ENCODE measurements at places on chromosomes 1 and 21.

DNA sequence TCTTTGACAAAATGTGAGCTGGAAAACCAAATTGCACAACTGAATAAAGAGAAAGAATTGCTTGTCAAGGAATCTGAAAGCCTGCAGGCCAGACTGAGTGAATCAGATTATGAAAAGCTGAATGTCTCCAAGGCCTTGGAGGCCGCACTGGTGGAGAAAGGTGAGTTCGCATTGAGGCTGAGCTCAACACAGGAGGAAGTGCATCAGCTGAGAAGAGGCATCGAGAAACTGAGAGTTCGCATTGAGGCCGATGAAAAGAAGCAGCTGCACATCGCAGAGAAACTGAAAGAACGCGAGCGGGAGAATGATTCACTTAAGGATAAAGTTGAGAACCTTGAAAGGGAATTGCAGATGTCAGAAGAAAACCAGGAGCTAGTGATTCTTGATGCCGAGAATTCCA is 42.7 kb downstream of the CENPF start:
- DNase-seq: no peak

DNA sequence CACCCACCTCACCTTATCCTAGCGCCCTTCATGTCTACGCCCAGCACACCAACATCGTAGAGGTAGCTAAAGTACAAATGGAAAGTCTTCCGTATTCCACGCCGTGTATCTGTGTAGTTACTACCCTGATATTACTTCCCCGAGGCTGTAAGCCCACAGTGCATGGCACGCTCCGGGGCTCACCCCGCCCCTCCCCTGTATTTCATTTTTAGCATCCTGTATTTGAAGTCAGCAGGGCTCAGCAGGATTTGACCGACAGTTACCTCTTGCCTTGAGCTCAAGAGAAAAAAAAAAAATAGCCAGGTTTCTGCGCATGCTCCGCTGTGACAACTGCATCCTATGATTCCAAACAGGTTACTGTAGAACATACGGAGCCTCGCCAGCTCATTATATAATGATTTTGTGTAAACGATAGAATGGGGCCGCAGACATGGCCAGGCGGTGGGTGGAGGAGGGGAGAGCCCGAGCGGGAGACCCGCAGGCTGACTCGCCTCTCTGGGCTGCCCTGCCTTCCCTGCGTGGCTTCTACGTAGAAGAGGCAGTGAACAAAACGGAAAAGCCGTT is 1.3 kb downstream of the ABCG1 start:
- DNase-seq: peak; percentile 84

DNA sequence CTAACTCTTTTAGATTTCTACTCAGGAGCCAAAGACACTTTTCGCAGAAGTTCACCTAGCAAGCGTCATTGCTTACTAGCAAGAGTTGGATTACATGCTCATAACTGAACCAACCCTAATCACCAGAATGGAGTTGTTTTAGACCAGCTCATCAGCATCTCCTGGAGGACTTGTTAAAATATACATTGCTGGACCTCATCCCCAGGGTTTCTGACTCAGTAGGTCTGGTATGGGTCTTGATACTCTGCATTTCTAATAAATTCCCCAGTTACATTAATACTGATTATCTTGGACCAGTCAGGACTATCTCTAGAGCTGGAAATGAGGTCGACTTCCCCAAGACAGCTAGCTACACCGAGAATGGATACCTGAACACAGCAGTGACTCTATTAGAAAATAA is 9.7 kb upstream of the PRDX6 start:
- DNase-seq: no peak

- no peak for DNase-seq
Measured at GRCh38 chr1:230669543-230669942, 27.3 kb downstream of the COG2 start.

GRCh38 chr1:54129858-54130257 is 22.9 kb downstream of the CDCP2 start:
- DNase-seq: no peak

- no peak for DNase-seq
Measured at GRCh38 chr1:30041741-30042437, 681.5 kb downstream of the MATN1 start.

DNA sequence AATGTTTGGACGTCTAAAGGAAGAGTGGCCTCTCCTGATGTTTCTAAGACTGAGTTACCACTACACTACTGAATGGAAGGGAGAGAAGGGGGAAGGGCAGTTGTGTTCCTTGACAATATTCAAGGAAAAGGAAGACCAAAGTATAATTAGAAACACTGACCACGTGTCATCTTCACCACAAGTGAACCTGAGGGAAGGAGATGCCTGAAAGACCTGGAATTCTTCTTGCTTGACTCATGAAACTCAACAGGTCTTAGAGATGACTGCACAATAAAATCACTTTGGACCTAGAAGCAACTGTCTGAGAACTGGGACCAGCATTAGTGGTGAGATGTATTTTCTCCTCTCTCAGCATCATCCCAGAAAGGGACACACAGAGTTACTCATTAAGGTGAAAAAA is 56.7 kb downstream of the PTPN14 start:
- no peak for DNase-seq

DNA sequence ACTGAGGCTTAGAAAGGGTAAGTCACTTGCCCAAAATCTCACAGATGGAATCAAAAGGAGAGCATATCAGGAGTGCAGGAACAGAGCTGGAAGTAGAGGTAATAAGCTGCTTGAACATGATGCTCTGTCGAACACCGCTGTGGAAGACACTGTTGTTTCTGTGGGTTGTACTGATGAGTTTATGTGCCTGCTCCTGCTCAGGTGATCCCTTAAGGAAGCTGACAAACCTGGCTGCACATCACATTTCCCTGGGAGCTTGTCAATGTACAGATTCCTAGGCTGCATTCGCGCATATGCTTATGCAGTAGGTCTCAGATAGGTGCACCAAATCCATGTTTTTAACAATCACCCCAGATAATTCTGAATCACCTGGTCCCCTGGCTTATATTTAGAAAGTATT is 79.7 kb downstream of the ZNF326 start:
- no peak for DNase-seq

DNA sequence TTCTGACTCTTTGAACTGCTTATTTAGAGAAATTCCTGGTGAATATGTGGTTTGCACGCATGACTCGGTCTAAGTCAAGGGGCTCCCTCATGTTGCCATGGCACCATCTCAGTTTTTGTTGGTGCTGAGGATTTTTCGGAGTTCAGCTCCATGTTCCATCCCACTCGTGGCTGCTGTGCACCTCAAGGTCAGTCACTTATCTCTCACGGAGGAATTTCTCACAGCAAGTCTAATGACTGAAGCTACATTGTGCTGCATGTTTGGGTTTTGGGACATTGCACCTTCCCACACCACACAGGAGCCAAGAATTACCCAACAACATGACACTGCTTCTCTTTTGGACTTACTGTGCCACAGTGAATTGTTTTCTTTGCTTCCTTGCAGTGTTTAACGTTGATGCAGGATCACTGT is 269.9 kb downstream of the NCAM2 start:
- no peak for DNase-seq

DNA sequence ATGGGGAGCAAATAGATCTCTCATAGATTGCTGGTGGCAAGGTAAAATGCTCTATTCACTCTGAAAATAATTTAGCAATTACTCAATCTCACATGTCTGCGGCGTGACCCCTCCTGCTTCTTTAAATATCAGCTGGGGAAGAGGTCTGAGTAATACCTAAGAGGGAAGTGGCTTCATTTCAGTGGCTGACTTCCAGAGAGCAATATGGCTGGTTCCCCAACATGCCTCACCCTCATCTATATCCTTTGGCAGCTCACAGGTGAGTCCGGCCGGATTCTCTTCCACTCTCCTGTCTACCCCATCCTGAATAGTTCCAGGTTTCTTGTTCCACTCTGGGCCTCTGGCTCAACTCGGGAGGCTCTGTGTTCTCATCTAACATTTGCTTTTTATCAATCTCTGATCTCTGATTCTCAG is at the start of gene SLAMF7:
TSS of gene SLAMF7 (plus strand) at position 150 of the 414 bp plus-strand sequence. CDS start at position 205, 55 bp downstream.
- DNase-seq: no peak

DNA sequence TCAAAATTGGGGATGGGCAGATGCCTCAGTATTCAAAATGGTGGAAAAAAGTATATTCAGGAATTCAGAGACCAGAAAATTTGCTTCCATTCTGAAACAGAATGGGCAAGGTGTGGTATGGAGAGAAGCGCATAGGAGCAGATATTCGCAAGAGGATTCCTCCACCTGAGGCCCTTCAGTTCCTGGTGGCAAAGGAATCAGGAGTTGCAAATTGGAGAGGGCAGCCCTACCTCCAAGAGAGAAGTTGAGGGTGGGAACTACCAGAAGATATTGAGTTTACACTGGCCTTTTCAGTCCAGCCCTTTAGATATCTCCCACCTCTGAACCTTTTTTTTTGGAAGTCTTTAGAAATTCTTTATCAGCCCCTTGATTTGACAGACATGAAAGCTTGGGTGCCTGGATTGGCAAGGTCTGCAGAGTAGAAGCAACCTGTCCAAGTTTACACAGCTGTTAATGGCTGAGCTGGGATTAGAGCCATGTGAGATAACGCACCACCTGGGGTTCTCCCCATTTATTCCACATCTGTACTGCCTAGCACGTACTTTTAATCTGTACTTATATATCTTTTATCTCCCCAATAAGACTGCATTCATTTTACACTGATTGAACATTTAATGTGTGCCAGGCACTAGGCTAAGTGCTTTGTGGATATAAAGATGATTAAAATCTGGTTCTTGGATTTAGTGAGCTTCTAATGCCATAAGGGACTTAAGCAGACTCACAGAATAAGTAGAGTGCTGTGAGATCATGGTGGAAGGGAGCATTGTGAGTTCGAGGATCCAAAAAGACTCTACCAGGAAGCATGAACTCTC is 99.5 kb downstream of the NGF start:
- DNase-seq: no peak

- DNase-seq: no peak
Measured at GRCh38 chr1:113929750-113930498, 800 bp downstream of the HIPK1 start.

GRCh38 chr1:117608115-117608615 is 2.3 kb downstream of the TENT5C start:
- no peak for DNase-seq

DNA sequence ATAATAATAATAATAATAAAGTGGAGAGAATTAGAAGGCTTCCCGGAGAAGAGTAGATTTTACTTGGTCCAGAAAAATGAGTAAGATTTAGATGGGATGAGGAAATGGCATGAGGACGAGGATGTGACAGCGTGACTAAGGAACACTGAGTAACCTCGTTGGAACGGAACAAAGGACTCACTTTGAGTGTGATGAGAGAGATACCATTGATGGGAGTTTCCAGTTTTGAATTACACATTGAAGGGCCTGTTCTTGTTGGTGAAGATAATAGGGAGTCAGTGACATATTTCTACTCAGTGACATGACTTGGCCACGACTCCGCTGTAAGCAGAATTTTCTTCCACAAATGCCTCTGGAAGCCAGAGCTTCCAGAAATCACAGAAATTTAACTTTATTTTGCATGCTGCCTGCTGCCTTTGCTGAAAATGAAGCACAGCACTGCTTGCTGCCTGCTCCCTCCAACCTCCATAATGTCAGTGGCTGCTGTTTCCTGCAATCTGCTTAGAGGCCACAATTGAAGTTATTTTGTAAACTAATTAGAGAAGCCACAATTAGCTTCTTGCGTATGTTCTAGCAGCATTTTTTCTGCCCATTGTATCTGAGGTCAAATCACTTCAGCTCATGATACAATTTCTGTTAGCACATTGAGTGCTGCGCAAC is 33.7 kb upstream of the FBXO28 start:
- DNase-seq: no peak

- DNase-seq: no peak
Measured at GRCh38 chr21:46608672-46609111, 3.8 kb upstream of the S100B start.

DNA sequence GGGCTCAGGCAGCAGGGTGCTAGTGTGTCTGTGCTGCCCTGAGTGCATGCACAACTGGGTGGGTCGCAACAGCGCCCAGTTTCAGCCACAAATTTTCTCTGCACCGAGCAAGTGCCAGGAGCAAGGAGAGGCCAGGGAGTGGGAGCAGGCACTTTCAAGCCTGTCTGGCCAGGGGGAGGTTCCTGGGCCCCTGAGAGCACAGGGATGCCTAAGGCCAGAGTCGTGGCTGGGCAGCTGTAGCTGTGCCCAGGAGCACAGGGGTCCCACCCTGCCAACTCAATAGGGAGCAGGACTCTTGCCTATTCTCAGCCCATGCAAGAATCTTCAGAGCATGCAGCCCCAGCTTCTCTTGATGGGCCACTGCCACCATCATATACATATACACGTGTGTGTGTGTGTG is 1577.4 kb downstream of the KCNT2 start:
- DNase-seq: no peak

DNA sequence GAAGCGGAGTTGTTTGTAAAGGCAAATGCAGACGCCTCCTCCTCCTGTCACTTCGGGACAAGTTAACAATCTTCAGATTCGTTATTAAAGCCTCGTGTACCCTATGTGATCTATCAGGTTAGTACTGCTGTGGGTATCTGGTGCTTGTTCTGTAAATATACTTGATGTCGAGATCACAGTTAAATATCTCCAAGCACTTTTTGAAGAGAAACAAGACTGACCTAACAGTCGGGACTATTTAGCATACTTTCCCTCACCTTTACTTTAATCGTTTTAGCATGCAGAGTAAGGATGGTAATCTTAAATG is 710 bp downstream of the KLHL20 start:
- DNase-seq: no peak

GRCh38 chr21:14361958-14362357 is 21.0 kb downstream of the HSPA13 start:
- DNase-seq: no peak

- no peak for DNase-seq
Measured at GRCh38 chr1:21896652-21897532, 40.2 kb downstream of the HSPG2 start.

- peak; percentile 10 for DNase-seq
Measured at GRCh38 chr1:164320790-164321731, 237.9 kb upstream of the PBX1 start.

- DNase-seq: no peak
Measured at GRCh38 chr1:170696591-170697290, 32.8 kb downstream of the PRRX1 start.

GRCh38 chr21:46112725-46113215 is 14.9 kb downstream of the COL6A2 start:
- no peak for DNase-seq

DNA sequence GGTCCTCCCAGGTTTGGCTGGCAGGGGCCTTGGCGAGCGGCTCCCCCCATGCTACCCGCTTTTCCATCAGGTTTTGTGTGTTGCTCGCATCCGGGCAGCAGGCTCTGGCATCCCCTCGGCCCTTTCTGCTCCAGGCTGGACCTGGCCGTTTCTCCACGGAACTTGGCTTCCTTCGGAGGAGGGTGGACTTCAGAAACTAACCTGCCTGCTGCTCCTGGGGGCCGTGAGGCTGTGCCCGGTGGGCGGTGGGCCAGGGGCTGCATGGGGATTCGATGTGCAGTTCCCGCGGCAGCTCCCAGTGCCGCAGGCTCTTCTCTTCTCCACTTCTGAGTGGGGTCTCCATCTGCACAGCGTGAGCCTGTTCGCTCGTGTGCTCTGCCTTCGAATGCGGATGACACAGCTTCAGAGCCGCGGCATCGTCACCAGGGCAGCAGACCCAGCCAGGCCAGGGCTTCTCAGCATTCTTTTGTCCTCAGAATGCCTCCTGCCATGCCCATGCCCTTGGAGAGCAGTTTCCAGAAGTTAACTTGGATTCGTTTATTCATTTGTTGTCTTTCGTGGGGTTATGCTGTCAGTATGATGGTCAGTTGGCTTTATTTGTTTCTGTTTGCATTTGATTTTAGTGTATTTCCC is 36.4 kb downstream of the PRKCZ start:
- no peak for DNase-seq

- DNase-seq: no peak
Measured at GRCh38 chr1:49627781-49628180, 396.0 kb downstream of the AGBL4 start.

GRCh38 chr1:13898406-13898805 is 198.4 kb downstream of the PRDM2 start:
- DNase-seq: no peak

Data from hypothalamus (tissue), 51 donors.